ENCODE measurements at places on chromosomes 5 and 9. TPM values are rescaled to one million over a fixed set of nuclear protein-coding genes. Genes with fewer than 3 reads are reported as not detected.

- no peaks in the 10 kb centered on the region for H3K4me1 ChIP-seq
- no peaks in the 10 kb centered on the region for H3K27me3 ChIP-seq
- no peak for DNase-seq
- no peak overlapping the region for H3K4me3 ChIP-seq
- peaks cover 40% of the 10 kb centered on the region for H3K36me3 ChIP-seq
These were observed 34.7 kb downstream of the PSIP1 start for GRCh38 chr9:15475923-15476536.

GRCh38 chr5:43456556-43456955 is 27.1 kb downstream of the TMEM267 start:
- no peaks in the 10 kb centered on the region for H3K27me3 ChIP-seq
- no peaks in the 10 kb centered on the region for H3K4me1 ChIP-seq
- DNase-seq: no peak
- H3K4me3 ChIP-seq: no peak overlapping the region

SLC4A9 gene
- not detected for total RNA-seq

DNA sequence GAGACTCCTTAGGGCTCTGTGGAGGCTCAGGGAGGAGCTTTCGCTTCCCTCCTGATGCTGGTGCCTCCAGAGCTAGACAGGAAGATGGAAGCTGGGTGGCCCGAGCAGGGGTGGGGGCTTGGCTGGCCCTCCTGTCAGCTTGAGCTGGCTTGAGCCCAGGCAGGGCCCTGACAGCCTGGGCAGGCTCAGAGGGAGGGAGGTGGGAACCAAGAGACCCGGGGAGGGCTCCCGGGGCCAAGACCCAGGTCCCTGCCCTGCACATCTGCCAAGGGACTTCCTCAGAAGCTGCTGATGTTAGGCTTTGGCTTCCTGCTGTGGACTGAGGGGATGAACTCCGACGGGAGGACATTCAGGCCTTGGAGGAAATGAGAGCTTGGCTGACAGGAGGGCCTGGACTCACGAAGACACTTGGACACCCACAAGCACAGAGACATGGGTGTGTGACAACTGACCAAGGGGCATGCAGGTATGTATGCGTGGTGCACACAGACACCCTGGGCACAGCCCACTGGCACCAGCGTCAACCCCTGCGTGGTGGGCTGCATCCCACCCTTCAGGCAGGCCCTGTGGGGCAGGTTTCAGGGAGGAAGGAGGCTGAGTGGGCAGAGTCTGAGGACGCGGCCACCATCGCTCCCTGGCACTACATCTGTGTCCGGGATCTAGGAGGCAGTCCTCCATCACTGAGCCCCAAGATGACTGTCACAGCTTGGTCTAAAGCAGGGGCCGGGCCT is 1.7 kb upstream of the LTC4S start:
- H3K36me3 ChIP-seq: no peaks in the 10 kb centered on the region
- peaks cover 28% of the 10 kb centered on the region for H3K4me1 ChIP-seq
- no peak overlapping the region for H3K4me3 ChIP-seq

CDH12 gene
- total RNA-seq: not detected

GRCh38 chr9:132973713-132974112 is 4.8 kb upstream of the GFI1B start:
- H3K4me3 ChIP-seq: no peak overlapping the region
- H3K4me1 ChIP-seq: peaks cover 5% of the 10 kb centered on the region
- no peak for DNase-seq
- no peaks in the 10 kb centered on the region for H3K36me3 ChIP-seq
- H3K27me3 ChIP-seq: peaks cover 4% of the 10 kb centered on the region

F2RL2 gene
- total RNA-seq: not detected

DNA sequence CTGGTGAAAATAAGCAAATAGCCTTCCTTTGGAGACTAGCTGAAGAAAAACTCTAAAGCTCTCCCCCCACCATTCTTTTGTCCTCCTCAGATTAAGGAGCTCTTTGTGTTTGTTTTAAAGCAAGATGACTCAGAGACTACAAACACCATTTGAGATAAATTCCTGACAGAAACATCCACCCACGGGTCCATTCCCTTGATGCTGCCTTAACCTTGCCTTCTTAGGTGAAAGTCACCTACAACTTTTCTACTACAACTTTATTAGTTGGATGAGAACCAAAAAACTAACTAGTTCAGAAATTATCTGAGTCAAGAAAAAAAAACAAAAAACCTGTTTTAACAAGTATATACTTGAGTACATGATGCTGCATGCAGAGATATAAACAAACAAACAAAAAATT is 831.1 kb downstream of the NR2F1-AS1 start:
- no peaks in the 10 kb centered on the region for H3K36me3 ChIP-seq
- no peaks in the 10 kb centered on the region for H3K27me3 ChIP-seq
- H3K27ac ChIP-seq: no peak overlapping the region
- H3K4me3 ChIP-seq: no peak overlapping the region
- DNase-seq: no peak

GRCh38 chr9:94802793-94803192 is 76.3 kb downstream of the AOPEP start:
- H3K4me3 ChIP-seq: no peak overlapping the region
- H3K27me3 ChIP-seq: no peaks in the 10 kb centered on the region
- no peak overlapping the region for H3K27ac ChIP-seq
- H3K36me3 ChIP-seq: peaks cover 11% of the 10 kb centered on the region
- no peaks in the 10 kb centered on the region for H3K4me1 ChIP-seq

- no peaks in the 10 kb centered on the region for H3K27me3 ChIP-seq
- H3K27ac ChIP-seq: no peak overlapping the region
- no peak overlapping the region for H3K4me3 ChIP-seq
These were observed 95.5 kb downstream of the CAMSAP1 start for GRCh38 chr9:135811801-135812200.

GRCh38 chr5:141875022-141875740 is 3.0 kb downstream of the PCDH1 start:
- no peak overlapping the region for H3K4me3 ChIP-seq
- no peak overlapping the region for H3K27ac ChIP-seq
- peaks cover 27% of the 10 kb centered on the region for H3K4me1 ChIP-seq
- H3K36me3 ChIP-seq: no peaks in the 10 kb centered on the region
- H3K27me3 ChIP-seq: peaks cover 62% of the 10 kb centered on the region

DNA sequence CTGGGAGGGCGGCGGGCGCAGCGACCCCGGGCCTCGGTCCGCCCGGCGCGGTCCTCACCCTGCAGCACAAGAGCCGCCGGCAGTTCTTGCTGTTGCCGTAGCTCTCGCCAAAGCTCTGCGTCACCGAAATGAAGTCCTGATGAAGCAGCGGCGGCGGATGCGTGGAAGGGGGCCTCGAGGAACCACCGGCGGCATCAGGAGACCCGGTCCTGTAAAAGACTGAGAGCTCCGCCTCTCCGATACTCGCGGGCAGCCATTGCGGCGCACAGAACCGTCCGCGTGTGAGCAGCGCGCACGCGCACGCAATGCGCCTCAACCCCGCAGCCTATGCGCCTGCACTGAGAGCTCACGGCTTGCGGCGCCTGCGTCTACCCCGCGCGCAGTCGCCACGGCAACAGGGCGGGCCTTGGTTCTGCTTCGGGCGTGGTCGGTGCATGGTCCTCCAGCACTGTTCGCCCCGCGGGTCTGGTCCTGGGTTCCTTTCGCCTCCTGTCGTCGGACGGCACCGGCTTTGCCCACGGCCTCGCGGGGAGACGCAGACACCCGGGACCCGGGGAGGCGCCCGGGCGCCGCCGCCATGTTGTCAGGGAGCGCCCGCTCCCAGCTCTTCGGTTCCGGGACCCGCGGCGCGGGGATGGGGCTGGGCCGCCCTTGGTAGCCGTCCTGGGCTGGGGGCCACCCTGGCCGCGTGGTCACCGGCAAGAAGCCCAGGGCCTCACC is 9.3 kb upstream of the GRIN1 start:
- H3K27ac ChIP-seq: peak overlapping the region; percentile 81
- peak overlapping the region; percentile 78 for H3K4me3 ChIP-seq
- peaks cover 25% of the 10 kb centered on the region for H3K4me1 ChIP-seq
- no peaks in the 10 kb centered on the region for H3K36me3 ChIP-seq
- DNase-seq: peak; percentile 89

GFI1B gene
- not detected for total RNA-seq

- no peak overlapping the region for H3K4me3 ChIP-seq
- no peak for DNase-seq
- H3K36me3 ChIP-seq: no peaks in the 10 kb centered on the region
These were observed 120.5 kb downstream of the NPR3 start for GRCh38 chr5:32831624-32832023.

SOHLH1 gene
- not detected for total RNA-seq

DNA sequence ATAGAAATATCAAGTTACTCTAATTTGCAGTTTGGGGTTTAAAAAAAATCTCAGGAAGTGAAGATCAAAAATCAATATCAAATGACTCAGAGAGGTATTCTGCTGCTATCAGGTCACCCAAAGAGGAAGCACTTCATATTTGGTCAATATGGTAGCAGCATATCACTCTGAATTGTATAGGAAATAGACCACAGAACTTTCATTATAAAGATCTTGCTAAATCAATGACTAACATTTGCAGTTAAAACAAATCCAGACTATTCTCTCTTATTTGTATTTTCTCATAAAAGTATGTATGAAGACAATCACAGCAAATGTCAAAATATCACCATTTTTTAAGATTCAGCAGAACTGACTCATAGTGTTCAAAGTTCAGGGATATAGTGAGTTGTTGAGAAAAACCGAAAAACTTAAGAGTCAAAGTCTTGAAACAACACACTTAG is 105.8 kb upstream of the PCSK1 start:
- H3K36me3 ChIP-seq: no peaks in the 10 kb centered on the region
- no peak overlapping the region for H3K27ac ChIP-seq
- H3K4me1 ChIP-seq: peaks cover 25% of the 10 kb centered on the region
- H3K27me3 ChIP-seq: no peaks in the 10 kb centered on the region
- no peak overlapping the region for H3K4me3 ChIP-seq
- DNase-seq: no peak

RNF183 gene
- total RNA-seq: not detected

GRCh38 chr5:169710675-169711074 is 73.6 kb downstream of the DOCK2 start:
- H3K27ac ChIP-seq: no peak overlapping the region
- peaks cover 68% of the 10 kb centered on the region for H3K36me3 ChIP-seq
- DNase-seq: no peak
- H3K4me1 ChIP-seq: no peaks in the 10 kb centered on the region
- H3K4me3 ChIP-seq: no peak overlapping the region
- no peaks in the 10 kb centered on the region for H3K27me3 ChIP-seq

GRCh38 chr5:3023656-3024055 is 272.2 kb upstream of the IRX2 start:
- no peak overlapping the region for H3K4me3 ChIP-seq
- no peak for DNase-seq
- no peak overlapping the region for H3K27ac ChIP-seq
- no peaks in the 10 kb centered on the region for H3K36me3 ChIP-seq
- no peaks in the 10 kb centered on the region for H3K4me1 ChIP-seq

DNA sequence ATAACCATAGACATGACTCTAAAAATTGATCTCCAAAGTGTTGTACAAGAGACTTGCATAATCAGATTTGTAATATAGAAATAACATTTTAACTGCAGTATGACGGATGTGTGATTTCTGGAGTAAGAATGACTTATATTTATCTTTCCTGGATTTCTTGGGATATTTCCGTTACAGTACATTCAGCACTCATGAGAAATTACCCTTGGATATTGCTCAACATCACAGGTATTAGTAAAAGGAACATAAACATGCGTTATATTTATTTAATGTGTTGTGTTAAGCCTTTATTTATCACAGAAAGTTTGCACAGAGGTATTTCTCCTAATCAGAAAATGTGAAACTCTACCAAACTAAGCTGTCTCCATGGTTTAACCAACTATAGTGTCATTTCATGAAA is 1823.9 kb upstream of the C9orf72 start:
- no peaks in the 10 kb centered on the region for H3K27me3 ChIP-seq
- no peaks in the 10 kb centered on the region for H3K4me1 ChIP-seq
- H3K27ac ChIP-seq: no peak overlapping the region
- no peak overlapping the region for H3K4me3 ChIP-seq
- no peaks in the 10 kb centered on the region for H3K36me3 ChIP-seq

FAM169A gene
- total RNA-seq: 8.6 TPM

DNA sequence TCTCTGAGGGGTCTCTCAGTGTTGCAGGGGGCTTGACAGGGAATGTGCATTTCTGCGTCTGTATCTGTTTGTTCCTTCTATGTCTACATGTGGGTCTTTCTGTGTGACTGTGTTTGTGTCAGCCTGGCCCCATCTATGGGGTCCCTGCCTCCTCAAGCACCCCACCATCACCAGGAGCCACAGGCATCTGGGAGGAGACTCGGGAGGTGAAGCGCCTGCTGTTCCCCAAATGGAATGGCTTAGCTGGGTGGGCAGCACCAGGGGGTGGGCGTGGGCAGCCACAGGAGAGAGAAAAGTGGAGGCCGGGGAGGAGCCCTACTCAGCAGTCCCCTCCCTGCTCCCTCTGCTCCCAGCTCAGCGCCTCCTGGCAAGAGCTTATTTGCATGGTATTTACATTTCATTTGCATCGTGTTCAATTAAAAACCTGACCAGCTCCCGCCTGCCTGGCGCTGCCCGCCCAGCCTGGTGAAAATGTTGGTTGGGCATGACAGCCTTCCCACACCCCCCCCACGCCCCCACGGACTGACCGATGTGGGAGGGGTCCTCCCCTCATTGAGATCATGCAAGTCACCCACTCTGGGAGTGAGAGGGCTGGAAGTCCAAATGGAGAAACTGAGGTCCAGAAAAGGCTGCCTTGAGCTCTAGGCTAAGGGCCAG is 50.5 kb downstream of the CXXC5 start:
- no peak overlapping the region for H3K4me3 ChIP-seq
- peaks cover 18% of the 10 kb centered on the region for H3K4me1 ChIP-seq
- peaks cover 7% of the 10 kb centered on the region for H3K27me3 ChIP-seq
- peak; percentile 24 for DNase-seq

DNA sequence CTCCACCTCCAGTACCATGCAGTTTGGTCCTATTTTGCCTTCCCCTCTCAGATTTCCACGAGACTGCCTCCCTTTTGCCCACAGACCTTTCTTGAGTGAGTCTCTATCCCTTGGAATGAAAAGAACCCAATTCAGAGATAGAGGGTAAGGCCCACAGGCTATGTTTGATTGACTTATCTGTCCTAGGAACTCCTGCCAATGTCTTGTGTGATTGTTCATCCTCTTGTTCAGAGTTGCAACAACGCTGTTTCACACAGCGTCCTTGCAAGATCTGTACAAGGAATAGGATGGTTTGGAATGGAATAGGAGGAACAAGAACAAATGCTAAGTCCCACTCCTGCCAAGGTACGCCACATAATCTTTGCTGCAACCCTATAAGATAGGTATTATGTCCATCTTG is 142.2 kb upstream of the ABCA1 start:
- H3K4me1 ChIP-seq: no peaks in the 10 kb centered on the region
- DNase-seq: no peak
- no peaks in the 10 kb centered on the region for H3K36me3 ChIP-seq
- H3K27ac ChIP-seq: no peak overlapping the region

- H3K4me1 ChIP-seq: peaks cover 23% of the 10 kb centered on the region
- no peak for DNase-seq
- H3K27me3 ChIP-seq: no peaks in the 10 kb centered on the region
- H3K4me3 ChIP-seq: no peak overlapping the region
- no peak overlapping the region for H3K27ac ChIP-seq
These were observed 3.9 kb downstream of the EXOC3 start for GRCh38 chr5:446883-447263.

GRCh38 chr9:114207034-114207810 is 51.9 kb downstream of the COL27A1 start:
- H3K27ac ChIP-seq: no peak overlapping the region
- H3K4me3 ChIP-seq: no peak overlapping the region

Measured in CD8-positive, alpha-beta memory T cell (primary cell).